Activated CD8-positive, alpha-beta memory T cell treated with anti-CD3 and anti-CD28 coated beads, Interleukin-2, amount 50 U/mL, for 48 hours (primary cell): ENCODE measurements at places on chromosomes 16 and 17.
A peak's percentile ranks its signal among the peaks of the same experiment; 100 is the strongest.

DNA sequence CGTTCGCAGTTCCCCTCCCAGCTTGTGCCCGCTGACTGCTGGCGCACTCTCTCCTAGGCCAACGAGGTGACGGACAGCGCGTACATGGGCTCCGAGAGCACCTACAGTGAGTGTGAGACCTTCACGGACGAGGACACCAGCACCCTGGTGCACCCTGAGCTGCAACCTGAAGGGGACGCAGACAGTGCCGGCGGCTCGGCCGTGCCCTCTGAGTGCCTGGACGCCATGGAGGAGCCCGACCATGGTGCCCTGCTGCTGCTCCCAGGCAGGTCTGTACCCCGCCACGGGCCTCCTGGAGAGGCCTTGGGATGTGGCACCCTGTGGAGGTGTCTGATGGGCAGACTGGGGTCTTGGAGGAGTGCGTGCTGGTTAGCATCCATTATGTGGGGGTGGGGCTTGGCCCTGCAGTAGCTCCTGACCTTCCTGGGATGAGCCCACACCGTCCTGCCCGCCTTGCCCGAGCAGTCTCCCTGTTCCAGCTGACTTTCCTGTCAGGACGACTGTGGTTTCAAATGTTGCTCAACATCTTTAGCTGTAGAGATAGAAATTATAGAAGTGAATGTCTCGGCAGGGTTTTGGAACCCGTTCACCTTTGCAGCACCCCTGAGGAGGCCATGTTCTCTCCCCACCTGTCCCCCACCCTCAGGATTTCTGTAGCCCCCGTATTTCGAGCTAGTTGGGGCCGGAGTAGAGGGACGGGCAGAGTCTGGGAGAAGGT is 44.9 kb upstream of the CAPN15 start:
- DNase-seq, result no peak

DNA sequence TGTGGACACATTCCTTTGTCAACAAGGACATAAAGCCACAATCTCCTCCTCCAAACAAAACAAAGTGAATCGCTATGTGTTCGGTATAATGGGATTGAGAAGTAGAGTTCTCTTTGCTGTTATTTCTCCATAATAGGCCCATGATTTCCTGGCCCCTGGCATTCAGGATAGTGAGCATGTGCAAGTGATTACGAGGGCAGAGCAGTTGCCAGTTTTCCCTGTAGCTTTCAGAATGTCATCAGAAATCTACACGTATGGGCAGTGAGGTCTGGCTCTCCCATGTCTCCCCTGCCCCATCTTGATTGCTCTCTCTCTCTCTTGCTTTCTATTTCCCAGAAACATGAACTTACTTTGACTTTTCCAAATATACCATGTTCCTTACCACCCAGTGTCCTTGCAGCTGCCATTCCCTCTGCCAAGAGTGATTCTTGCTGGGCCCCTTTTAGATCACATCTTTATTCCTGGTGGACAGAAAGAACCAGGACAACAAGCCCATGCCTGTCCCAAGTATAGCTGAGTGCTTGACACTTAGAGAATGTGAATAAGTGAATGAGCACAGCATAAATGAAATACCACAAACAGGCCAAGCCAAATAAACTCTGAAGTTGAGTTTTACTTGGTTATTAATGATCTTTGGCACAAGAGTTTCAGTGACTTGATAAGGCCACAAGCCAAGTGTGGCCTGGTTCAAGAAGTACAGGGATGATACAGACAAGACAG is 273.1 kb downstream of the CDH13 start:
- DNase-seq, result no peak

DNA sequence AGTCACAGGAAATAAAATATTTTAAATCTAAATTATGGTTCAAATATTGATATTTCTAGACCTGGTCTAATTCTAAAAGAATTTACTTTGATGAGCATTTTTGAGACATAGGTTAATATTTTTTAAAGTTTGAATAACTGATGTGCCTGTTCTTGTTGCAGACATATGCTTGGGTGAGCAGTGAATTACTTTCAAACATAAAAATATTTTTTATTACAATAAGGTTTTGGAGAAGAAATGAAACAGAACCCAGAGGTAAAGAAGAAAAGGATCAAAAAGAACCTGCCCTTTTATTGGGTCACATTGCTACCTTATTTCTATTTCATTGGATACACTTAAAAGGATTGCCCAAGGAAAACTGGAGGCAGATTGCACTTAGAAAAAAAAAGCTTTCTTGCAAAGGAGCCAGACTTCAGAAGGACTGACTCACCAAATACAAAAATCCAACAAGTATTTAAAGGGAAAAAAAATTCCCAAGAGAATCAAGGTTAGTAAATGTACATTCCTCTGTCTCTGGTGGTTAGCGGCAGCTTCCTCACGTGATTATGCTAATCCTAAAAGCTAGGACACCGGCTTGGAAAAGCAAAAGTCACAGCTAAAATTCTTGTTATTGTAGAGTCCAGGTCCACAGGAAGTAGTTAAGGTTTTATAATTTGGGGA is 18.5 kb downstream of the ENPP7 start:
- DNase-seq, result no peak

DNA sequence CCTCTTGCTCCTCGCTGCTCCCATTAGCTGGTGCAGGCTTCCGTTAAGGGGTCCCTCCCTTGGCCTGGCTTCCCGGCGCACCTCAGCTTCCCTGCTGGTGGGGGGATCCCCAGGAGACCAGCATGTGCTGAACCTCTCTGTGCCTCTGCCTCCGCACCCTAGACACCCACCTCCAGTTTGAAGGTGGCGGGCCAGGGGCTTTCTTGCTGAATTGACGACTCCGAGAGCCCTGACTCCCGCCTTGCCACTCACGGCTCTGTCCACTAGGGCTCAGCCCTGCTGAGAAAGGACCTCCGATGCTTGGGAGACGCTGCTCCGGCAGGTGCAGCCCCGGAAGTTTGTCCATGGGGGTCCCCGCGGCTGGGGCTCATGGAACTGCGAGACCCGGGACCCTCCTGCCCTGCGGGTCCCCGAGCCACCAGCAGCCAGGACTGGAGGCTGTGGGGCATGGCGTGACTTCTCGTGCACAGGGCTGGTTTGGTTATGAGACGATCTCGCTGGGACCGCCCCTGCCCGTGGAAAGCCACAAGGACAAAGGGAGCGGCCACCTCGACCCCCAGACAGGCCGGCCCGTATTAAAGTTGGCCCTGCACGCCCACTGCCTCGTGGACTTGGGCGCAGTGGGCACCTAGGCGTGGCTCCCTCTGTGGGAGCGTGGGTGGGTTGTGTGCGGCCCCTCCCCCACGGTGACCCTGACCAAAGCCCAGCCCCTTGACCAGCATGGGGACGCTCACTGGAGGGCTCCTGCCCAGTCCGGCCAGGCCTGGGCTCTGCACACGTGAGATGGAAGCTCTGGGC is 8.1 kb downstream of the CHMP6 start:
- no peak for DNase-seq

- DNase-seq, result no peak
These were observed 98.8 kb downstream of the SYCE1L start for GRCh38 chr16:77297996-77298395.

DNA sequence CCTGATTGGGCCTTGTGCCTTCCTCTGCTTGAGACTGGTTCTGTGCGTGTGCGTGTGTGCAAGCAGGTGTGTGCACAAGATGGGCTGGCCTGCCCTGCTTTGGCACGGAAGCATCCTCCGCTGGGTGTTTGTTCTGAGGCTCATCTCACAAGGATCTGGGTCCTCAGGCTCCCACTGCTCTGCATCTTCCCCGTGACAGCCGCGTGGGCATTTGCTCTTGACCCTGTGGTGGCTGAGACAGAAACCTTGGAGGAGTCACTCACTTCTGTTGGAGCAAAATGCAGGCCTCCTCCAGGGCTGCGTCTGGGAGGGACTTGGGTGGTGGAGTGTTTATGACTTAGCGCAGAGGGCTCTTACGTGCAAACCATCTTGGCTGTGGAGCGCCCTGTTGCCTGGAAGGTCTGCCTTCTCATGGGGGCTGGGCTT is 119.2 kb downstream of the RPTOR start:
- peak; percentile 66 for DNase-seq

GRCh38 chr17:64491034-64491860 is 5.6 kb downstream of the POLG2 start:
- DNase-seq, result peak; percentile 63

DNA sequence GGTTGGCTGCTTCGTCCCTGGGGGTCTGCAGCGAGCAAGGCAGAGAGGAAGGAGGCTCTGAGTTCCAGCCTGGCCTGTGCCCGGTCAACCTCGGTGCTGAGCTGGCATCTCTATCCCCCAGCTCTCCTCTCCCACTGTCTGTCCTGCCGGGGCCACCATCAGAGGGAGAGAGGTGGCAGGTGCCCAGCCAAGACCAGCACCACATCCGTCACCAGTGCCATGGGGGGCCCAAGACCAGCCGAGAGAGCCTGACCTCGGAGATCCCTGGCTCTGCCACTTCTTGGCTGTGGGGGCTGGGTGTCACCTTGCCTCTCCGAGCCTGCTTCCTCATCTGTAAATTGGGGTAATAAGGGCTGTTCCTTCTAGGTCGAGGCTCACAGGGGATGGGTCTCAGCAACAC is 560 bp upstream of the P2RX1 start:
- DNase-seq, result no peak
